CD4-positive, alpha-beta memory T cell (primary cell): ENCODE measurements at places on chromosomes 5 and 9. TPM values are rescaled to one million over a fixed set of nuclear protein-coding genes. Genes with fewer than 3 reads are reported as not detected.
A peak's percentile ranks its signal among the peaks of the same experiment; 100 is the strongest.

IFNB1 gene
- not detected for total RNA-seq

CATSPER3 gene
- total RNA-seq: 0.94 TPM

DNA sequence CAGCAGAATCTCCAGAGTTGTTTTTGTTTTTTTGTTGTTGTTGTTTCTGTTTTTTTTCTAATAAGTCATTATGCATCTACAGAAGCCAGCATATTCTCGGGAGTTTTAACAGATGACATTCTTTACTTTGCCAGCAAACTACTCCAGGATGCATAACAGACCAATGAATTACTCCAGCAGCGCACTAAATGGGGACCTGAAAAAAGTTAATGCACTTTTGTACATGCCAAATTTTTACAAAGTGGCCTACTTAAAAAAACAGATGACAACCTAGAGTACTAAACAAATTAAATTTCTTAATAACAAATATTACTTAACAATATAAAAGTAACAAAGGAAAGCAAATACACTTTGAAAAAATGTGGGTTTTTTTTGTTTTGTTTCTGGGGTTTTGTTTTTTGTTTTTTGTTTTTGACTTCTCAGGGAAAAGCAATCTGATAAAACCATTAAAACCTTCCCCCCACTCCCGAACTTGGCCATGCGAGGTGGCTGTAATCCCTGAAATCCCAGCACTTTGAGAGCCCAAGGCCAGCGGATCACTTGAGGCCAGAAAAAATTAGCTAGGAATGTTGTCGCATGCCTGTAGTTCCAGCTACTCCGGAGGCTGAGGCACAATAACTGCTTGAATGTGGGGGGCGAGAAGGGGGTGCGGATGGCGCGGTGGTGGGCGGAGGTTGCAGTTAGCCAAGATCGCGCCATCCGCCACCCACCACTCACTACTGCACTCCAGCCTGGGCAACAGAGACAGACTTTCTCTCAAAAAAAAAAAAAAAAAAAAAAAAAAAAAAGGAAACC lies 352.4 kb downstream of the CETN3 start:
- H3K27me3 ChIP-seq: no peaks in the 10 kb centered on the region
- no peak overlapping the region for H3K27ac ChIP-seq
- H3K4me3 ChIP-seq: no peak overlapping the region
- no peak for DNase-seq
- no peaks in the 10 kb centered on the region for H3K36me3 ChIP-seq

DNA sequence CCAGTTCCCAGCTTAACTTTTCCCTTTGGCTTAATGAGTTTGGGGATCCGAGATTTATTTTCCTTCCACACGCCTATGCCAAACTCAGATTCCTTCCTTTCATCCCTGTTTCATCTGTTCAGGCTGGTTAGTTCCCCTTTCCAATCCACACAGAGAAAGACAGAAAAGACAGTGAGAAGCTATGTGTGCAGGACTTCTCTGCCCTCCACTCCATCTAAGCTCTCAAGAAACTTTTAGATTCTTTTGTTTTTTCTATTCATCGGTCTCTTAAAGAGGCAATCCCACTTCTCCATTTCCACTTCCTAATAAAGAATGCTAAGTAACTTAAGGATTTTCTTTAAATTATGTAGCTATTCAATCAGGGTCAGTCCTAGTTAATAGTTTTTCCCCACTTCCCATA lies 11.2 kb downstream of the ITGA1 start:
- H3K27me3 ChIP-seq: no peaks in the 10 kb centered on the region
- H3K36me3 ChIP-seq: no peaks in the 10 kb centered on the region
- peak overlapping the region; percentile 72 for H3K27ac ChIP-seq
- peaks cover 44% of the 10 kb centered on the region for H3K4me1 ChIP-seq
- DNase-seq: peak; percentile 10

DNA sequence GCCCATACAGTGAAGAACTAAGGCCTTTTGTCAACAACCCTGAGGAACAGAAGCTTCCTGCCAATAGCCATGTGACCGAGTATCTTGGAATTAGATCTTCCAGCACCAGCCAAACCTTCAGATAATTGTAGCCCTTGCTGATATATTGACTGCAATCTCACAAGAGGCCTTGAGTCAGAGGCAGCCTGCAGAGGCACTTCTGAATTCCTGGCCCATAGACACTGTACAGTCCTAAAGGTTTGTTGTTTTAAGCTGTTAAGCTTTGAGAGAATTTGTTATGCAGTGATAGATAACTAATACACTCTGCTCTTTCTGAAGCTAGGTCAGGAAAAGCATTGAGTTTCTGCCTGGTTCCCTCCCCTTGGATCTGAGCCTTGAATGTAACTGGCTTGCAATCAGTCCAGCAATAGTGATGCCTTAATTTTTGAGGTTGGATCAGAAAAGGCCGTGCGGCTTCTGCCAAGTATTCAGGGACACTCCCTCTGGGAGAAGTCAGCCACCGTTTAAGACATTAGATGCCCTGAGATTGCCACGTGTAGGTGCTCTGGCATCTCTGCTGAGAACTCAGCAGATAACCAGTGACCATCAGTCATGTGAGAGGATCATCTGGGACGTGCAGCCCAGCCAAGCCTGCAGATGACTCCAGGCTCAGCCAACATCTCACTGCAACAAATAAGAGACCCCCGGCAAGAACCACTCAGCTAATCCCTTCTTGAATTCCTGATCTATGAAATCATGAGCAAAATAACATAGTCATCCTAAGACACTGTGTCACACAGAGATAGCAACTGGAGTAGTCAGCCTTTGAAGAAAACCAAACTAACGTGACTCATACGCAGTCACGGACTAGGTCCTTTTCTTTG lies 126.8 kb upstream of the STC2 start:
- H3K36me3 ChIP-seq: no peaks in the 10 kb centered on the region
- H3K27ac ChIP-seq: no peak overlapping the region
- no peaks in the 10 kb centered on the region for H3K4me1 ChIP-seq
- DNase-seq: no peak
- no peak overlapping the region for H3K4me3 ChIP-seq

DNA sequence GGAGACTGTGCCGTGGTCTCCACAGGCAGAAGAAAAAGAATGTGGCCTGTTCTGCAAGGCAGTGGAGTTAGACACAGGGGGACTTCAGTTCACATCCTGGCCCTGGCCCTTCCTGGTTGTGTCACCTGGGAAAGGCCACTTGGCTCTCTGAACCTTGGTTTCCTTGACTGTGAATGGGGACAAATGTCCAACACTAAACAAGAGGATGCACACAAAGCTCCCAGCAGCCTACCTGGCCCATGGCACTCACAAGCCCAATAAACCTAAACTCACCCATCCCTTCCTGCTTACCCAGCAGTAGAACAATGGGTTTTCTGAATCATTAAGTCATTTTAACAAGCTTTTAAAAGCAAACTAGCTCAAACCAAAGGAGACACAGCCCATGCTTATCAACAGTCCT lies 103.9 kb downstream of the FRMD3 start:
- DNase-seq: no peak
- no peak overlapping the region for H3K4me3 ChIP-seq
- no peaks in the 10 kb centered on the region for H3K4me1 ChIP-seq
- H3K27ac ChIP-seq: no peak overlapping the region
- no peaks in the 10 kb centered on the region for H3K27me3 ChIP-seq

- H3K27me3 ChIP-seq: no peaks in the 10 kb centered on the region
- no peak overlapping the region for H3K27ac ChIP-seq
- no peak for DNase-seq
- H3K4me1 ChIP-seq: no peaks in the 10 kb centered on the region
- no peaks in the 10 kb centered on the region for H3K36me3 ChIP-seq
Measured at GRCh38 chr5:59711310-59711709, 182.2 kb downstream of the PDE4D start.

DNA sequence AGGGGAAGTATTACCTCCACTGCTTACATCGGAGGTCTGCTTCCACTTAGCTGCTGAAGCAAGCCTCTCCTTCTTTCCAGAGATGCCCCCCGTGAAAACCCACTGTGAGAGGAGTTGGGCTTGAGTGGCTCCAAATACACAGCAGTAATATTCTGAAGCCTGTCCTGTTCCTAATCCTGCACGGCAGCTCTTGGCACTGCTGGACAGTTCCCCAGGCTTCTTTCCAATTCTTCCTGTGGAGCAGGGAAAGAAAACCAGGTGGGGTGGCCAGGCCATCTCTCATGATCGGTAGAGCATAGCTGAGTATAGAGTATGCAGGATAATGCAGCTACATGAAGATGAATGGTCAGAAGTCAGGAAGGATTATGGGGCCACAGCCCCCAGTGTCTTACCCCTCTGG lies 335.3 kb downstream of the MARCHF11 start:
- H3K4me3 ChIP-seq: no peak overlapping the region
- H3K27me3 ChIP-seq: no peaks in the 10 kb centered on the region
- no peak overlapping the region for H3K27ac ChIP-seq
- DNase-seq: no peak
- no peaks in the 10 kb centered on the region for H3K4me1 ChIP-seq

- H3K4me1 ChIP-seq: no peaks in the 10 kb centered on the region
- no peak overlapping the region for H3K27ac ChIP-seq
- DNase-seq: no peak
- H3K4me3 ChIP-seq: no peak overlapping the region
Measured at GRCh38 chr5:73139485-73139884, 19.1 kb downstream of the TMEM171 start.
